ENCODE measurements at places on chromosomes 4 and X. TPM values are rescaled to one million over a fixed set of nuclear protein-coding genes. Genes with fewer than 3 reads are reported as not detected.

Gene XG
- total RNA-seq, result not detected

Gene NXF3
- total RNA-seq, result not detected

Gene CCDC160
- not detected for total RNA-seq

Gene TLR3
- not detected for total RNA-seq

Gene CENPVL3
- total RNA-seq, result not detected

Measured in activated B cell treated with CpG ODN at 0.5 μM for 24 hours (primary cell).